ENCODE measurements at places on chromosomes 16 and 17.

GRCh38 chr17:51667706-51668083 lies 407.3 kb downstream of the UTP18 start:
- DNase-seq: no peak

DNA sequence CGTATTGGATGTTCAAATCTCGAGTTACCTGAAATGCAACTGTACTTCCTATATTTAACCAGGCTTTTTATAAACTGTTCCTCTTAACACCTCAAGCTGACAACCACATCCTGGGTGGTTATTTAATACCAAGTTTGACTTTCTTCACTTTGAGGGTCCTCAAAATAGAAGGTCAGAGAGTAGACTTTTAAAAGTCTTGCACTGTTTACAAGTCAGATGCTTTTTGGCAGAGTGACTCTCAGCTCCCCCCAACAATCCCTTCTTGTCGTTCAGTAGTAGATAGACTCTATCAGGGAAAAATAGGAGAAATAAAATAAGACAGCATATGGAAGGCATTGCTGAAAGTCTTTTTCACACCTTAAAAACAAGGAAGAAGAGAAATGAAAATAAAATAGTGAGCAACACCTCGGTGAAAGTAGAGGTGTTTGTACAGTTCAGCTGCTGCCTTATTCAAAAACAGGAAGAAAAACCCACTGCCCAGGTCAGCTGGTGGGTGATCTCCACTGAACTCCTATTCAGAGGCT lies 650.4 kb downstream of the WWOX start:
- no peak for DNase-seq

DNA sequence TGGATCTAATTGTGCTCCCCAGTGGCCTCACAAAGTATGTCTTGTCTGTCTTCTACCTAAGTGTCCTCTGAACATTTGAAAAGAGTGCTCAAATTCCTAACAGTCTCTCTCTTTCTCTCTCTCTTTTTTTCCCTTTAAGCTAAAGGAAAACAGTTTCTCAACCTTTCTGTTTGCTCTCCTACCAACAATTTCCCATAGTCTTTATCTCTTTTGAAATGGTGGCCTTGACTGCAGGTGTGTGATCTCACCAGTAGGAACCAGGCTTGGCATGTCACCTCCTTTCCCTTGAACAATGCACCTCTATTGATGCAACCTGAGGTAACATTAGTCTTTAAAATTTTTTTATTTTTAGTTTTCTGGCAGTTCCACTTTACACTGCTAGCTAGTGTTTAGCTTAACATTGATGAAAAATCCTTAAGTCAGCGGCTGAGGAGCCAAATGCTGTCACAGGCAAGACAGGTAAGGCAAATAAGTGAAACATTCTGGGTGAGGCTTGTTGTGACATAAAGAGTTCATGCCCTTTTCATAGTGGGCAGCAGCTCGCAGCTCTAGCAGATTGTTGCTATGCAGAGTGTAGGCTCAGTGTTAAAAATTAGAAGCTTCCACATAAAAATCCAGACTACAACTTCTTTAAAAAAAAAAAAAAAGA lies 273.4 kb downstream of the HAPSTR1 start:
- DNase-seq: no peak

DNA sequence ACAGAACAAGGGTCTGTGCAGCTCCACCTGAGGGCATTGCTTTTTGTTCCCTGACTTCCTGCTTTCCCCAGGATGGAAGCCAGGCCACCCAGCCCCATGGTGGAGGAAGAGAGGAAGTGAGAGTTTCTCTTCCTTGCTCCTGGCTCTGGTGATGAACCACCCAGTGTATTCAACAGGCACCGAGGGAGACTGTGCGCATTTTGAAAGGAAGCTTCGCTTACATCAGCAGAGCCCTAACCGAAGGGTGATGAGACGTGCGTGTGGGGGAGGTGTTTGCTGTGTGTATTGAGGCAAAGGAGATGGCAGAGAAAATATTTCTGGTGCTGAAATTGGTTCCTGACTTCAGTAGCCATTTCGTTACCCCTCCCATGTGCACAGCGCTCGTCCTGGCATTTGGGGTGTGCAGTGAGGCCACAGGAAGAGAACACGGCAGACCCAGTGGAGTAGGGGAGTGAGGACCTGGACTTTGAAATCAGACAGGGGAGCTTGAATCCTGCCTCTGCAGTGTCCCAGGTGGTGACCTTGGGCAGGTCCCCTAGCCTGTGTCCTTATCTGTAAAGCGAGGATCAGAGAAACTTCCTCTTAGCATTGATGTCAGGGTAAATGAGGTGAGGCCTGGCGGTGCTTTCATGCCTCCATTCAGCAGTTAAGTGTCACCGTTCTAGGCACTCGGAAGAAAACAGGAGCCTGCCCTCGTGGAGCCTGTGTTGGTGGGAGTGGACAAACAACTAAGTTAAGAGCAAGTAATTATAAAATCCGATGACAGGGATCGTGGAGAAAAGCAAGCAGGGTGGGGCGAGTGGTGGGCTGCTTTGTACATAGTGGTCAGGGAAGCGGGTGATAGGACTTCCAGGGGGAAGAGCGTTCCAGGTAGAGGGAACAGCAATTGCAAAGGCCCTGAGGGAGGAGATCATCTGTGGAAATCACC lies 7.4 kb downstream of the CMIP start:
- DNase-seq: no peak

DNA sequence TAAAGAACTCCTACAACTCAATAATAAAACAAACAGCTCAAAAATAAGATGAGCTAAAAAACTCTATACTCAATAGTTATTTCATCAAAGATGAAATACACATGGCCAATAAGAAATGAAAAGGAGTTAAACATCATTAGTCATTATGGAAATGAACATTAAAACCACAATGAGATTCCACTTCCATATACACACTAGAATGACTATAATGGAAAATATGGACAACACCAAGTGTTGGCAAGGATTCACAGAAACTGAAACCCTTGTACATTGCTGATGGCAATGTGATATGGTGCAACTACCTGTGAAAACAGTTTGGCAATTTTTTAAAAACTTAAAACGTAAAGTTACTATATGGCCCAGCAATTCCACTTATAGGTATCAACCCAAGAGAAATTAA lies 91.4 kb downstream of the GRIN2A start:
- DNase-seq: no peak

- no peak for DNase-seq
Observed at GRCh38 chr17:57781386-57782061, 36.4 kb upstream of the CCDC182 start.

DNA sequence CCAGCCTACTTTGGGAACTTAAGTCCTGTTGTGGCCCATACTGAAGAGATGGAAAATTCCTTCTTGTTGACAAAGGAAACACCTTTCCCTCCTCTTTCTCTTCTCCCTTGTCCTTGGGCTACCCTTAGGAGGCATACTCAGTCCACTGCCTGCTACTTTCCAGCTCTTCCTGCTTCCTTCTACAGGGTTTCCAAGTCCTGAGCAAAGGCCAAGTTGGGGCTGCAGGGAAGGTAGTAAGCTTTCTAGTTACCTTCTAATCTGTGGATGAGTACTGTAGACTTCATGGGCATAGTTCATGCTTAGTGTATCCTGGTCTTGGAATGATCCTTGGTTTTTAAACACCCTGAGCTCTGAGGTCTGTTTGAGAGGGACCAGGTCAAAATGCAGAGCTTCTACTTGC lies 299.2 kb upstream of the MAF start:
- no peak for DNase-seq

DNA sequence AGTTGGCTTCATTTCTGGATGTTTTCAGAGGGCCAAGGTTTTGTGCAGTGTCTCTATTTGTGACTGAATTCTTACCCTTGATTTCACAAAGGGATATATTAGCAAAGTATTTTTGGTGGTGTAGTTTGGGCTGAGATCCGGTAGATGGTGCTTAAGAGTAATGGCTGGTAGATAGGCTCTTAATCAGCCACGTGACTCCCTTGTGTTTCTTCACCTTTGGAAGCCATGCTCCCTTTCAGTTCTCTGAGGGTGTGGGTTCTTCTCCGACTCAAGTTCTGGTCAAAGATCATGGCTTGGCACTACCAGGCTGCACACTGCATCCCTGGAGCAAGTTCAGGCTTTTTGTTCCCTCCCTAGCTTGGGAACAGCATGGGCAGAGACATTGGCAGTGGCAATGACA lies 887.3 kb downstream of the CDH8 start:
- no peak for DNase-seq

DNA sequence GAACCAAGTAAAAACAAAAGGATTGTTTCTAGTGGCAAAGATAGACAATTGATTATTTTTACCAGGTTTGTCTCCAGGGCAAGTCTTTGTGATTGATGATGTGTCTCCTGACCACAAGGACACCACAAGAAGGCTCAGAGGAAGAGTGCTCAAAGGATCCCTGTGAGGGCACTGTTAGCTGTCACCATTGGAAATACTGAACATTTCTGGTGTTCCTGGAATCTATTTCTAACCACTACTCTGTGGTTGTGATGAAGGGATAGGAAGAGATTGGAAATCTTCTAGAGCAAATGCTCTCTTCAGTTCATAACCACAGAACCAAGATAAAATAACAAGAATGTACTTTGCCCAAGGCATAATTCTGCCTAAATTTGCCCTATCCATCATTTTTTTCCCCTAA lies 15.3 kb downstream of the RNF43 start:
- DNase-seq: no peak

- no peak for DNase-seq
Observed at GRCh38 chr17:81115219-81115618, 50.1 kb upstream of the PVALEF start.
